ENCODE measurements at places on chromosomes 3 and 15.

DNA sequence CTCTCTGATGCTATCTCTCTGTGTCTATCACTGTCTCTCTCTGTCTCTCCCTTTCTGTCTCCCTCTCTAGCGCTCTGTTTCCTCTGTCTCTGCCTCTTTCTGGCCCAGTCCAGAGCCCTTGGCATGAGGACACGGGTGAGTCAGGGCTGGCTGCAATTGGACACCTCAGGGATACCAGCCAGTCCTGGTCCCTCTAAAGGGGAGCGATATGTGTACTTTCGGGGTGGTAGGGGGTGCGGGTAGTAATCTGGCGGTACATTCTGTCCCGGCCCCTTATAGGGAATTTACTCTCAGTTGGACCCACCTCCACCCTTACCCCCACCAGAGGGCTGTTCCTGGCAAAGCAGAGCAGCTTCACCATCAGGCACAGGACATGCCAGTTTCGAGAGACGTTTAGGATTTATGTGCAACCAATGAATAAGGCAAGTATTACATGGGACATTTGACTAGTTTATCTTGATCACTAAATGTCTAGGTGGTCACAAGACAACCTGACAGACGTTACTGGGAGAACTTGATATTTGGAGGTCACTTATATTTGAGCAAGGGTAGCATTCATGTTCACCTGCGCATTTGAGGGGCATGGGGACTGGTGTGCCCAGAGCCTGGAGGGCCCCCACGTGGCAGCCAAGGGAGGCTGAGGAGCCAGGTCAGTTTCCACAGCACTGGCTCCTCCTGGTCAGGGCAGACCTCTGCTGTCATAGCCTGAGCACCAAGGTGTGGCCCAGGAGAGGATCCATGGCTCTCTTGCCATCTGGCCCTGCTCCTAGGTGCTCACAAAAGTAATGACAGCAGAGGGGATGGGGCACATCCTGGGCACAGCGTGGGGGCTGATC is 256.1 kb downstream of the PLCL2 start:
- DNase-seq, result no peak

DNA sequence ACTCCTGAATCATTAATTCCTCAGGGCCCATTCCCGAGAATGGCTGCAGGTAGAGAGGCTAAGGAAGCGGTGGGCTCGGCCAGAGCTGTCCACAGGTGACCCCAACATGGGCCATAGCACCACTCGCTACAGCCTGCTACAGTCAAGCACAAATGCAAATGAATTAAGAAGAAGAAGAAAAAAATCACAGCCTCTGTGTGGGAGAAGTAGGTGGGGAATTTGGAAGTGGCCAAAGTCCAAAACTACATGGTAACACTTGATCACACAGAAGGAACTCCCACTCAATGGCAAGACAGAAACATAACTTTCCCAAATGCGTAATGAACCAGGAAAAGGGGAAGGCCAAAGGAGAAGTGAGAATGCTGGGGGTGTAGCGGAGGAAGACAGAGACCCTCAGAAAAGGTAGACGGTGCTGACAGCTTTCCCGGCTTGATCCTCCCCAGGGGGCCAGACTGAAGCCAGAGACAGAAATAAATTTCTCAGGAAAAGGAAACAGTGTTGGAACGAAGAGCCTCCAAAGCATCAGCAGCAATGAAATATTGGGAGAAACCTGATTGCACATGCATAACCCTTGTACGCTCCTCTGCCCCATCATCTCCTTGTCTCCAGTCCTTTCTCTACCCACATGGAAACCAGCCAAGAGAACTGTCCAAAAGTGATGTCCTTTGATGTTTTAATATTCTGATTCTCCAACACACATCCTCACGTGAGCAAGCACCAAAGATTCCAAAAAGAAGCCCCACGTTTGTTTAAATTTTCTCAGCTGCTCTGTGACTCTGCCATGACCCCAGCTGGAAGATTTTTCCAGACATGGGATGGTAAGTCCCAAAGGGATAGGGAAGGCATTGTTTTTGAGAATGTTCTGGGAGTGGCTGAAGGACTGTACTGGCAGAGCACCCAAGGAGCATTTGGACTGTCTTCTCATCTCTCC is 107.6 kb downstream of the OXNAD1 start:
- no peak for DNase-seq

GRCh38 chr3:194087995-194088855 is 47.7 kb upstream of the HES1 start:
- DNase-seq, result no peak

DNA sequence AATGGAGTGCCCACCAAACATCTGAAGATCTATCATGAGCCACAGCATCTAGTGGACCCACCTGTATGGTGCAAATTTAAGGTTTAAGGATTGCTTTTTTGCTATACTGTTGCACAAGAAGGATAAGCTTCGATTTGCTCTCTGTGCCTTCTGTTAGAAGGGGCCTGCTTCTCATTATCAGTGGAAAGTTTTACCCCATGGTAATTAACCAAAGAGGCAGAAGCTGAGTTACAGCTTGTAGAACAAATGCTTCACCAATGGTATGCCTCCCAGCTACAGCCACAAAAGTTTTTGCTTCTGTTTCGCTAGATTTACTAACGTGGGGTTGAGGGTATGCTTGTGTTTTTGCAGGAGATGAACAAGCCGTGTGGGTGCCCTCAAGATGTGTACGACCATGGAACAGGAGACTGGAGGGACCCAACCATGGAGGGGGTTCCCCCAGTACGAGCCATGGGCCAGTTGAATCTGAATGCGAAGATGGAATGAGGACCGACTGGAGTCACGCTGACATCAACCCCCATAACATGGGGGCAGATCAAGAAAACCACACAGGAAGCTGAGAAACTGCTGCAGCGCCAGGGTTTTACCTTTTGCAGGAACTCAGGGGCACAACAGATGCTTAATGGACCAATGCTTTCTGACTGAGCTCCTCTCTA is 43.5 kb downstream of the ACAD9 start:
- DNase-seq, result no peak

GRCh38 chr15:75211436-75212199 is 9.9 kb downstream of the C15orf39 start:
- DNase-seq, result no peak

DNA sequence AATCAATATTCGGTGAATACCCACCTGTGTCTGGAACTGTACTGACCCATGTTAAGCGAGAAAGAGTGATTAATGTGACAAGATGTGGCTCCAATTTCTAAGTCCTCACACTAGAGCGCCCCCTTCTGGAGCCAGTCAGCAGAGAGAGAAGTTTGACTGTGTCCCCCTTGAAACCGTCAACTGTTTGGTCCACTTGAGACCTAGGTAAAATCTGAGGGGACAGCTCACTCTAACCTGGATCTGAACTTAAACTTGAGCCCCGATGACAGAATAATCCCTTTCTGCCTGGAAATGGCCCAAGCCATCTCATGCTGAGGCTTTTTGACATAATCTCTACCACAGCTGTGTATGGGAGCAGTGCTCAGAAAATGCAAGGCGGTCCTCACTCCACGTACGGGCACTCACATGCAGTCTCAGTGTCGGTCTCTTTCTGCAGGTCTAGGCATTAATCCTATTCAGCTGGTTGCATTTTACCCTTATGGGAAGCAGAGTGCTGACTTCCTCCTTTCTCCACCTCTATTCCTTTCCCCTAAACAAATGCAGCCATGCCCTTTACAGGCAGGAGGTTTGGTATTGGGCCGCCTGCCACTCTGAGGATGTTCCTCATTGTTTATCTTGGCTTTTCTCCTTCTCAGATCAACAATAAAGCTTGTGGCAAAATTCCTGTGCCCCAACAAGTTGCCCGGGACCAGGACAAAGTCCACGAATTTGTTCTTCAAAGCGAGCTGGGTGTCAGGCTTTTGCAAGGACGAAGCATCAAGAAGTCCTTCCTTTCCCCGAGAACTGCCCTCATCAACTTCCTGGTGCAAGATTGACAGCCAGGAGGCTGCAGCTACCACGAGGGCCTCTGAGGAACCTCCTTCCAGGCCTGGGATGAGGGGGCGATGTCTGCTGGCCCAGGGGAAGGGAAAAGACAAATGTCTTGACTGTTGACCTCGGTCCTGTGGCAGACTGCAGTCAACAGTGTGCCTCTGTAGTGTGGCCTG is 47.5 kb upstream of the LIMD1 start:
- DNase-seq, result no peak

DNA sequence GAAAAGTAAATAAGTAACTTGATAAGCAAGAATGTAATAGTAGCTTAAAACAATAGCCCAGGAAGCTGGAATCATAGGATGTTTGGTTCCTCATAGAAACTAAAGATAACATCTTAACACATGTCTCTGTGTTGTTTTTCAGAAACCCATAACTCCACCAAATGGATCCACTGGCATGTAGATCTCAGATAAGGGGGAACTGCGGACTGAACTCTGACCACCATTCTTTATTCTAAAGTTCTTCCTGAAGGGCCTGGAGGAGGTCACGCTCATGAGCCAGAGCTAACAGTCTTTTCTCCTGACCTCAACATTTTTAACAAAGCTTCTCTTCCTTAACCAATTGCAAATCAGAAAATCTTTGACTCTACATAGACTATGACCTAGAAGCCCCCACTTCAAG is 101.9 kb downstream of the SOX14 start:
- no peak for DNase-seq

DNA sequence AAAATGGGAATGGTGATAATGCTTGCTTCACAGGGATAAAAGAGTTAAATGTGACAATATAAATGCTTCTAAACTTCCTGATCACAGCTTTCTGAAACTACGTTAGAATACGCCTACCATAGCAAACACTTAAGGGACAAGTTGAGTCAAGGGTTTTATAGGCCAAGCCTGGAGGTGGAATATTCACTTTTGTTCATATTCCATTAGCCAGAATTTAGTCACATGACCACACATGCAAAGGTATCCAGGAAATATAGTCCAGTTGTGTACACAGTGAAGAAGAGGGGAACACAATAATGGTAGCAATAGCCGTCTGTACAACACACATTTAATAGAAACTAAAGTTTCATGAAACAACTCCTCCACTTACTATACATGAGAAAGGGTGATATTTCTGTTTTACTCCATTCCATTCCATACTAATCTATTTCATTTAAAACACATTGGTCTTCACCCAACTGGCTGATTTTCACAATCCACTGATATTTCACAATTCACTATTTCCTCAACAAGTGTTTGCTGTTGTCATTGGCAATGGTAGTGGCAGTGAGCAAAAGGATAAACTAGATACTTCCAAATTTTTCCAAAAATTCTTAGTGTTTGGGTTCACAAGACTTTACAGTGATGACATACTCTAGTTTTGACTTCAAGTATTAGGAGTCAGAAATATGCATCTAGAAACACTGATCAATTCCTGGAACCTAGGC is 270.9 kb downstream of the ERC2 start:
- no peak for DNase-seq

DNA sequence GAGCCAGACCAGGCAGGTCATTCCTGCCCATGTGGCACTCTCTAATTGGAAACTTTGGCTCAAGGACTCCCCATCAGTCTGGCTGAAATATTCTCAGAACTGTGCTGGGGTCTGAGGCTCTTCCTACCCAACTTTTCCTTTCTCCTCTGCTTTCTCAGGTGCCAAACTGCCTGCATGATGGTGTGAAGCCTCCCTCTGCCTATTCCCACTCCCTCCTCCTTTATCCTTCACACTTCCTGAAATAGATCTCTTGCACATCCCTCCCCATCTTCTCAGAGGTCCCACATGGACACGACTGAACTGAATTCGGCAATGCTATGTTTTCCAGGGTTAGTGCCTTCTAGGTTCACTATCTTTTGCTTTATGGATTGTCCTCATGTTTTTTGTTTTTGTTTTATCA is 12.5 kb downstream of the LIPH start:
- no peak for DNase-seq

DNA sequence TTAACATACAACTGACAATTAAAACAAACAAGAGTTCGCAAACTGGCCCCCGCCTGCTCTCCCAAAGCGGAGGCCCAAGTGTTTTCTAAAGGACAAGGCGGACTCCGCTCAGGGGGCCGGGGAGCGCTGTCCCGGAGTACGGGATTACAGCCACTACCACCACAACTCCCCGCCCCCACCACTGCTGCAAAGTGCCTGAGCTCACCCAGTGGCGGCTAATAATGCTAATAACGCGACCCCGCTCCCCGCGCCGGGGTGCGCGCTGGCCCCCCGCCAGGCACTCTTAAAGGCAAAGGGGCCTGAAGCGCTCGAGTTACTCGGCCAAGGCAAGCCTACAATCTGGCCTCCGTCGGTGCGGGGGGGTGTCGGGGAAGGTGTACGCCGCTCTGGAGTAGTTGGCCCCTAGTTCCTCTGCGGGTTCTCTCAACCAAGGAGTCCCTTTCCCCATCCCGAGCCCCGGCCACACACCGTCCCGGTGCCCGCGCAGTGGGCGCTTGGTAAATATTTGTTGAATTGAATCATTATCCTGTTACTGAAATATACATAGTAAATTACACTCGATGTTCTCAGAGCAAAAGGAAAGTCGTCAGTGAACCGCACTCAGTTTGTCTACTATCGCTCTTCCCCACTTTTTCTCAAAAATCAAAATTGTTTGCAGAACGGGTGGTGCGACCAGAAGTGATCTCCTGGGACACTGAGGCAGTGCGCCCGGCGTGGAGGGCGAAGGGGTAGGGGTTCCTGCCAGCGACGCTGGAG is 827 bp downstream of the WNT5A start:
- DNase-seq, result no peak

DNA sequence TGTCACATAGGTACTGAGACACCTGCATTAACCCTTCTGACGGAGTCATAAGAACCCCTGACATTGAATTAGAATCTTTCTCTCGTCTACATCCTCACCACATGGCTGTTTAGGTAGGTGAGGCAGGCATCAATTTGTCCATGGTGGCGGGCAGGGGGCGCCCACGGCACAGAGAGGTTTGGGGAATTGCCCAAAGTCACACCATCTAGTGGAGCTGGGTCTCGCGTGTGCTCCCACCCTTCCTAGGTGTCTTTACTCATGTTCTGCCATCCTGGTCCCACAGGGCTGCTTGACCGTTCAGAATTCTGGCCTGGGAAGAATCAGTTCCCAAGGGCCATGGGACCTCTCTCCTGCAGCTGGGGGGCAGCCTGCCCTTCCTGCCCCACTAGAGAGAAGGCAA is 14.7 kb upstream of the DLL4 start:
- no peak for DNase-seq

- no peak for DNase-seq
Measured at GRCh38 chr15:45794304-45794703, 159.5 kb downstream of the SQOR start.

DNA sequence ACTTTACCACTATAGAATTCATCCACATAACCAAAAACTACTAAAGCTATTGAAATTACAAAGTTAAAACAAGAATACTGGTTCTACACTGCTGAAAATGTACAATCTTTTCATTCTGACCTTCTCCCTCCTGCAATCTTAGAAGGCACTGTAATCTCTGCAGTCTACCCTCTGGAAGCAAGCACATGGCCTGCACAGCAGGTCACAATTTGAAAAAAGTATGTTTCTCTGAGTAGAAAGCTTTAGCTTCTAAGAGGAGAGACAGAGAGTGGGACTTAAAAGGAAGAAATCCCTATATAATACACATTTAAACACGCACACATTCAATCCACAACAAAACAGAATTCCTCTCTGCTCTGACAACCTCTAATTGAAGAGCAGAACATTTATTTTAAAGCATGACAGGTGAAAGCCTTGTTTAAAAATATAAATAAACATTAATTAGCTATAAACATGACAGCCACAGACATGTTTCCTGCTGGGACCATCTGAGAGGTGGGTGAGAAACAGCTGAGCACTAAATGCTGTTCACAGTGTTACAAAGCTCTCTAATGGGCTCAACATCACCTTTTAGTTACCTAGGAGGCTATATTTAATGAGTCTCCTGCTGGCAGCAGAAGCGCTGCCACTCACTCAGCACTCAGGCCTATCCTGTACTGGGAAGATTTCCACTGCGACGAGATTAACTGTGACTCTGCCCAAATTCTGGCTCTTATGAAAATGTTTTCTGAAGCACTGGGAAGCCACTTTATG is 447.4 kb downstream of the AGBL1 start:
- no peak for DNase-seq

GRCh38 chr15:72153269-72154000 is 35.2 kb downstream of the SENP8 start:
- DNase-seq, result no peak
